ENCODE measurements at places on chromosomes 7 and 10.

DNA sequence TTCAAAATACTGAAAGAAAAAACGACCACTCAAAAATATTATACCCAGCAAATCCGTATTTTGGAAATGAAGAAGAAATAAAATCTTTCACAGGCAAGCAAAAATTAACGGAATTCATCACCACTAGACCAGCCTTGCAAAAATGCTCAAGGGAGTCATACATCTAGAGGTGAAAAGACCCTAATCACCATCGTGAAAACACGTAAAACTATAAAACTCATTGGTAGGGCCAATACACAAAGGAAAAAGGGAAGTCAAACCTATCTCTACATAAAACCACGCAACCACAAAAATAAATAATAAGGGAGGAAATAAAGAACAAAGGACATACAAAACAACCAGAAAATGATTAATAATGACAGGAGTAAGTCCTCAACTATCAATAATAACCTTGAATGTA is 6.6 kb upstream of the AKR1B1 start:
- DNase-seq: no peak

DNA sequence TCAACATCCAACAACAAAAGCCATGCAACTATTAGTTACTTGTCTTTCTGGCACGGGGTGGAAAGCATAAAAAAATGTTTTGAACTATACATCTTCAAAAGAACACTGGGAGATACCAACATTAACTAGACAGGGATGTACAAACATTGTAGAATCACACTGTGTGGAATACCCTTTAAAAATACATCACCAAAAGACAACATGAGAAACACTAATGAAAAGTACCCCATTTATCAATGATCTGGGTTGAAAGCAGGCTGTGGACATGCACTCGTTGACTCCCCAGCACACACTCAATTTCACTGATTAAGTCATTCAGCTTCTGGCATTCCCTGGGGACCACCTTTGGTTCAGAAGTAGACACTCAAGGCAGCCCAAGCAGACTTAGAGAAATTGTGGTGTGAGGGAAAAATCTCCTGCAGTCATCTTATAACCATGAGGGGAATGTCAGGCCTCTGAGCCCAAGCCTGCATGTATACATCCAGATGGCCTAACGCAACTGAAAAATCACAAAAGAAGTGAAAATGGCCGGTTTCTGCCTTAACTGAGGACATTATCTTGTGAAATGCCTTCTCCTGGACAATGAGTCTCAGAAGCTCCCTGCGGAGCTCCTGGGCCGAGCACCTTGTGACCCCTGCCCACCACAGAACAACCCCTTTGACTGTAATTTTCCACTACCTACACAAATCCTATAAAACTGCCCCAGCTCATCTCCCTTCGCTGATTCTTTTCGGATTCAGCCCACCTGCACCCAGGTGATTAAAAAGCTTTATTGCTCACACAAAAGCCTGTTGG is 53.0 kb downstream of the CACUL1 start:
- DNase-seq: peak; percentile 23

DNA sequence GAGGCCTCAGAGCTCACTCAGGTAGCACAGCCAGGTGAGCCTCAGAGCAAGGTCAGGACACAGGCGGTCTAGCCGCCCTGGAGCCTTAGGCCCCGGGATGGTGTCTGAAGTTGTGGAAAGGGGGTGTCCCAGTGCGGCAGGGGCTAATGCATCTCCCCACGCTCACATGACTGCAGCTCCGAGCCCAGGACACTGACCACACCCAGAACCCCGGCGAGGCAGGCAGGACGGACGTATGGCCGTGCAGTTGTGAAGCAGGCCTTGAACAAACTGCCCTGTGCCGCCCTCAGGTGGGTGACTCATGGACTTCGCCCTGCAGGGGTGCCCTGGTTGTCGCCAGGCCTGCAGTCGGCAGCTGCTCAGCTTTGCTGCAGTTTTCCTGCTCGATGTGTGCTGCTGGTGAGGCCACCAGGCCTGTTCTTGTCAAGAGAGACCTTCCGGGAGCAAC is 5.0 kb upstream of the PRKAR1B start:
- peak; percentile 40 for DNase-seq

DNA sequence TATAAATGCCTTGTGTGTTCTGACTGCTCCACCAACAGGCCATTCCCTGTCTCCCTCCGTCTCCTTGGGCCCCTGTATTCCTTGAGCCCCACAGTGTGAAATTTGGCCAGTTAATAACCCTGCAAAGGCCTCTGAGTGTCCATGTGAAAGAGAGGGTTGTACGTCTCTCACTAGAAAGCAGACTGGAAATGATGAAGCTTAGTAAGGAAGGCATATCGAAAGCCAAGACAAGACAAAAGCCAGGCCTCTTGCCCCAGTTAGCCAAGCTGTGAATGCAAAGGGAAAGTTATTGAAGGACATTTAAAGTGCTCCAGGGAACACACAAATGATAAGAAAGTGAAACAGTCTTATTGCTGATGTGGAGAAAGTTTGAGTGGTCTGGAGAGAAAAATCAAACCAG is 680.2 kb downstream of the SDK1 start:
- no peak for DNase-seq

DNA sequence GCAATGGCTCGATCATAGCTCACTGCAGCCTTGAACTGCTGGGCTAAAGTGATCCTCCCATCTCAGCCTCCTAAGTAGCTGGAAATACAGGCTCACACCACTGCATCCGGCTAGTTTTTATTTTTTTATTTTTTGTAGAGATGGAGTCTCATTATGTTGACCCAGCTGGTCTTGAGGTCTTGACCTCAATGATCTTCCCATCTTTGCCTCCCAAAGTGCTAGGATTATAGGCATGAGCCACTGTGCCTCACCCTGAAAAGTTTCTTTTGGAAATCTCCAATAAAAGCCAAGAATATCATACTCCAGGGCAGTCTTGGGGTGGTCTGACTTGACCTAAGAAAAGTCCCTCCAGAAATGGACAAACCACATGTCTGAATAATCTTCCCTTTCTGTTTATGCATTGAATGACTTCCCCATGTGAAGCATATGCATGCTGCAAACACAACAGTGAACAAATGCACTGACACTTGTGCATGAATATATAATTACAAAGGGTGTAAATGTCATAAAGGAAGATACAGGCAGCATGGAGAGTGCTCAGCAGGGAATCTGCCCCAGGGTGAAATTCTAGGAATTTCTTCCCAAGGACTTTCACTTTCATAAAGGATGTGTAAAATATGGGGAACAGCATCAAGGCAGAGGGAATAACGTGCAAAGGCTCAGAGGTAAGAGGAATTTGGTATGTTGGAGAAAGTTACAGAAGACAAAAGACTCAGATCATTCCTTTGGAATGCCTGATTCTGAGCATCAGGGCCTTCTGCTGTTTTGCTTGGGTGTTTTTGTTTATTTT is 142.4 kb upstream of the LYZL1 start:
- no peak for DNase-seq

GRCh38 chr10:124013916-124014315 is 79.5 kb downstream of the CHST15 start:
- DNase-seq: no peak
